Activated T-helper 2 cell treated with anti-CD3 and anti-CD28 coated beads, Interferon-gamma antibody, Interleukin-2, Interleukin-4, amounts not matched to agents 10 μg/mL and 5 μg/mL and 100 μg/mL, durations not matched to agents 14 hours and 24 hours and 36 hours (primary cell): ENCODE measurements at places on chromosomes 3 and 15.

DNA sequence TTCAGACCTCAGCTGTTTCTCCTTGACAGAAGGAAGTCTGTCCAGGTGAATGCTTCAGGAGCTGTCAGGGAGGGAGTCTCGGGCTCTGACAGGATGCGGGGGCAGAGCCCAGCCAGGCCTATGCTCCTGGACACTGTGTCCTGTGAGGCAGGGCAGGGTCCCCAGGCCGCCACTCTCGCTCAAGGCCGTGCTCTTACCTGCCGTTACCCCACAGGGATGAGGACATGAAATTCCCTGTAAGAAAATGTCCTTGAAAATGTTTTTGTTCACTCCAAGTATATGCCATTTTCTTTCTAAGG is 63.9 kb downstream of the BOC start:
- H3K27me3 ChIP-seq, result no peaks in the 10 kb centered on the region
- peaks cover 5% of the 10 kb centered on the region for H3K4me1 ChIP-seq
- H3K27ac ChIP-seq, result no peak overlapping the region
- no peak for DNase-seq
- H3K4me3 ChIP-seq, result no peak overlapping the region
- H3K36me3 ChIP-seq, result no peaks in the 10 kb centered on the region

DNA sequence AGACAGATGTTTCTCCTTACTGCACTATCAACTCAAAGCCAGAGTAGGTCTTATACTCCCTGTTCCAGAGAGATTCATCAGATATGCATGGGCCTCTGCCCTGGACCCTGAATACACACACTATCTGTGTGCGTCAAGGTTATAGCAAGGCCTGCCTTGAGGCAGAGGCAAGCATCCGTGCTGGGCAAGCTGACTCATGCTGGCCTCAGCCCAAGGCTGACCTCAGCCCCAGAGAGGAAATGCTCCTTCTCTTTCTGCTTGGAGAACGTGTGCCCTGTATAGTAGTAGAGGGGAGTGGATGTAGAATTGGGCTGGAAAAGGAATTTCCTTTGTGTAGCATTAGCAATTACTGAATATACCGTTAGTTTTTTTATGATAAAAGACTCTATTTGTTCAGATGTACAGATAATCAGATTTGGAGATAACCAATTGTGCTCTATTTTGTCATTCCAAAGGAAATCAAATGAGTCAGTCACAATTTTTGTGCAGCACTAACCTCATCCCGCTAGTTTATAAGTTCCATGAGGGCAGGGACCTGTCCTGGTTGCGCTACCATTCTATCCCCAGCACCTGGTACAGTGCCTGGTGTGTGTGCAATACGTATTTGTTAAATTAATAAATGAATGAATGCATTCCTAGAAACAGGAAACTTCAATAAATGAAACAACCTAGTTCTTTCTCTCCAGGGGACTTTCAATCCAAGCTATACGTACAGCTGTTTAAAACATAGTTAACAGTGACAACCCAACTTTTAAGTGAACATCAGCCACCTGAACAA is 13.3 kb upstream of the PAQR9 start:
- no peaks in the 10 kb centered on the region for H3K36me3 ChIP-seq
- no peak for DNase-seq
- peaks cover 38% of the 10 kb centered on the region for H3K27me3 ChIP-seq
- peaks cover 2% of the 10 kb centered on the region for H3K4me1 ChIP-seq

- peaks cover 80% of the 10 kb centered on the region for H3K4me1 ChIP-seq
- no peaks in the 10 kb centered on the region for H3K27me3 ChIP-seq
- peak overlapping the region; percentile 69 for H3K27ac ChIP-seq
- H3K4me3 ChIP-seq, result peak overlapping the region; percentile 22
Observed at GRCh38 chr15:50106457-50106856, 12.6 kb downstream of the ATP8B4 start.

- no peak for DNase-seq
- H3K27me3 ChIP-seq, result no peaks in the 10 kb centered on the region
- H3K27ac ChIP-seq, result no peak overlapping the region
- H3K36me3 ChIP-seq, result peaks cover 16% of the 10 kb centered on the region
Observed at GRCh38 chr3:28308196-28308595, 40.3 kb upstream of the ZCWPW2 start.

DNA sequence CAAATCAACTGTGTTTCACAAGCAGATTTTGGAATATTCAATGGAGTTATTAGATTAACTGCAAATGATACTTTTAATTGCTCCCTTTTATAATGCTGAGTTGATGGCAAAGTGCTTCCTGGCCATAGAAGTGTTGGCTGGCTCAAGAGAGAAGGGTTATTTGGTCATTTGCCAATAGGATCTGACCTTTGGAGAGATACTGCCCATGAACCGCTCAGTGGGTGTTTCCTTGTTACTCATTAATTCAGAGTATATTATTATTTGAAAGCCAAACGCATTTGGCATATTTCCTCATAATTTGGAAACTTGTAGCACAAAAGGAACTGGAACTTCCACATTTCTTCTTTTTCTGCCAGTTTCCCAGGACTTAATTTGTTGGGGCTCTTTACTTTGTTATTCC is 234.7 kb downstream of the CDIN1 start:
- no peaks in the 10 kb centered on the region for H3K36me3 ChIP-seq
- H3K27me3 ChIP-seq, result no peaks in the 10 kb centered on the region
- H3K27ac ChIP-seq, result no peak overlapping the region
- no peak overlapping the region for H3K4me3 ChIP-seq
- no peaks in the 10 kb centered on the region for H3K4me1 ChIP-seq

DNA sequence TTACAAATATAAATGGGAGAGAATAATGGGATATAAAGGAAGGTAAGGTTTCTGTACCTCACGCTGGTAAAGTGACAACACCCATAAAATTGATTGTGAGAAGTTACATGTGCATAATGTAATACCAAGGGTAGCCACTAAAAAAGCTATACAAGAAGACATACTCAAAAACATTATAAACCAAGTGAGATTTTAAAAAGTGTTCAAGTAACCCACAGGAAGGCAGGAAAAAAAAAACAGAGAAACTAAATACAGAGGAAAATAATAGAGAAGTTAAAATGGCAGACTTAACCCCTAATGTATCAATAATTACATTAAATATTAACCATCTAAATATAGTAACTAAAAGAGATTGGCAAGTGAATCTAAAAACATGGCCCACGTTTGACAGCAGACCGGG is 76.3 kb downstream of the PCSK6 start:
- no peaks in the 10 kb centered on the region for H3K4me1 ChIP-seq
- no peak overlapping the region for H3K27ac ChIP-seq
- H3K27me3 ChIP-seq, result peaks cover 21% of the 10 kb centered on the region
- no peak overlapping the region for H3K4me3 ChIP-seq
- DNase-seq, result no peak

- H3K36me3 ChIP-seq, result no peaks in the 10 kb centered on the region
- no peaks in the 10 kb centered on the region for H3K4me1 ChIP-seq
- no peak overlapping the region for H3K27ac ChIP-seq
- DNase-seq, result no peak
- H3K27me3 ChIP-seq, result no peaks in the 10 kb centered on the region
Observed at GRCh38 chr3:169913323-169913722, 2.0 kb downstream of the SAMD7 start.

- no peaks in the 10 kb centered on the region for H3K36me3 ChIP-seq
- H3K4me3 ChIP-seq, result no peak overlapping the region
- H3K27ac ChIP-seq, result no peak overlapping the region
- no peaks in the 10 kb centered on the region for H3K4me1 ChIP-seq
- no peak for DNase-seq
Observed at GRCh38 chr3:74546426-74546825, 68.0 kb downstream of the CNTN3 start.

- H3K4me3 ChIP-seq, result no peak overlapping the region
- DNase-seq, result no peak
- no peaks in the 10 kb centered on the region for H3K4me1 ChIP-seq
Observed at GRCh38 chr3:176219970-176220369, 977.3 kb downstream of the TBL1XR1 start.

DNA sequence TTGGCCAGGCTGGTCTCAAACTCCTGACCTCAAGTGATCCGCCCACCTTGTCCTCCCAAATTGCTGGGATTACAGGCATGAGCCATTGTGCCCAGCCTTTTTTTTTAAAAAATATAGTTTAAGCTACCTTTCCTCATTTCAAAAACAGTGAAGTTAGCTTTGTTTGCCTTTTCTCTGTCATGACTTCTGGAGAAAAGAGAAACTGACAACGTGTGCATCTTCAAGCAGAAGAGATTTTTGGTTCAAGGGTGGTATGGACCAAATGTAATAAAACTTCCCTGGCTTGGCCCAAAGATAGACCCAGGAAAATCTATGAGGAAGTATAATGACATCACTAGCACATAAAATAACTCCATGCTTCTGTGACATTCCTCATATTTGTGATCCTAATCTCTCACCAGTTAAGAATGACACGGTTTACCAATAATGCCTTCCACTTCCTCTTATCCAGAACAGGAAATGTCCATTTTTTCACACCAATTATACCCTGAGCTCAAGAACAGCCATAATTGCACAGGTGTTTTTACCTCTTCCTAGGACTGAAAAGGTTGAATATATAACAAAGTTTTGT is 781.2 kb upstream of the NR2F2 start:
- no peak overlapping the region for H3K27ac ChIP-seq
- H3K4me1 ChIP-seq, result no peaks in the 10 kb centered on the region
- no peak overlapping the region for H3K4me3 ChIP-seq
- H3K27me3 ChIP-seq, result peaks cover 12% of the 10 kb centered on the region
- no peaks in the 10 kb centered on the region for H3K36me3 ChIP-seq
- no peak for DNase-seq

DNA sequence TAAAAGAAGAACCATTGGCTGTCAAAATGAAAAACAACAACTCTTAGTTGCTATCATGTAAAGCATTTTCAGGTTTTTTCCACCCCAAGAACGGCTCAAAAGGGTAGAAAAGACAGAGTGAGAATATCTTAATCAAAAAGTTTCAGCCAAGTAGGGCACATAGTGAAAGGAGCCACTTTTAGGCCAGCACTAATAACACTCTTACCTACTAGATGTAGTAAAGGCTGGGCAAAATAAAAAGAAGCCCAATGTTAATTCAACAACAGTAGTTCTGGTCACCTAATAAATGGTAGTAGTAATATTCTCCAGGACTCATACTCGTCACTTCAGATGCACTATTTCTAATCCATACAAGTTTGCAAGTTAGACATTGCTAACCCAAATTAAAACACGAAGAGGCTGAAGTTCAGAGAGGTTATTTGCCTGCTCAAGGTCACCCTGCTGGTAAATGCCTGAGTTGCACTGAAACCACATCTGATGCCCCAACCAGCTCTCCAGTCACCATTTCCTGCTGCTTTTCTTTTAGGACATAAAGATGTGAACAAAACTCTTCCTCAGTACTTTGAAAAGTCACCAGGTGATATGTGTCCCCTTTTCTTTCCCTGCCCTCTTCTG is 7.5 kb downstream of the GOLIM4 start:
- H3K27ac ChIP-seq, result no peak overlapping the region
- DNase-seq, result no peak
- H3K36me3 ChIP-seq, result peaks cover under 1% of the 10 kb centered on the region
- peaks cover 42% of the 10 kb centered on the region for H3K4me1 ChIP-seq
- H3K4me3 ChIP-seq, result no peak overlapping the region

GRCh38 chr15:70132139-70132538 is 34.4 kb upstream of the TLE3 start:
- no peaks in the 10 kb centered on the region for H3K36me3 ChIP-seq
- H3K27me3 ChIP-seq, result peaks cover 27% of the 10 kb centered on the region

DNA sequence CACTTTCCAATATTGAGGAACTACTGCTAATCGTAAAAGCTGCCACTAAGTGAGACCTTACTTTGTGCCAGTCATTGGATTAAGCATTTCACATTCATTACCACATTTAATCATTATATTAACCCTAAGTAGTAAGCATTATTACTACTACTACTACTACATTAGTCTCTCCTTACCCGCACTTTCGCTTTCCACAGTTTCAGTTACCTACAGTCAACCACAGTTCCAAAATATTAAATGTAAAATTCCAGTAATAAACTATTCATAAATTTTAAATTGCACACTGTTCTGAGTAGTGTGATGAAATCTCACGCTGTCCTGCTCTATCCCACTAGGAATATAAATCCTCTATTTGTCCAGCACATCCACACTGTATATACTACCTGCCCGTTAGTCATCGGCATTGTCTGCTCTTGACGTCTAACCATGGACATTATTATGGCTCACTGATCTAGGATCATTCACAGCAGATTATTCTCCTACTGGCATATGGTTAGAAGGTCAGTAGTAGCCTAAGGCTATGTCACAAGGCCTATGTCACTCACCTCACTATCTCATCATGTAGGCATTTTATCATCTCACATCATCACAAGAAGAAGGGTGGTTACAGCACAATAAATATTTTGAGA is 121.1 kb downstream of the GSK3B start:
- no peak for DNase-seq
- no peak overlapping the region for H3K4me3 ChIP-seq
- no peak overlapping the region for H3K27ac ChIP-seq
- no peaks in the 10 kb centered on the region for H3K27me3 ChIP-seq
- H3K36me3 ChIP-seq, result peaks cover 17% of the 10 kb centered on the region

DNA sequence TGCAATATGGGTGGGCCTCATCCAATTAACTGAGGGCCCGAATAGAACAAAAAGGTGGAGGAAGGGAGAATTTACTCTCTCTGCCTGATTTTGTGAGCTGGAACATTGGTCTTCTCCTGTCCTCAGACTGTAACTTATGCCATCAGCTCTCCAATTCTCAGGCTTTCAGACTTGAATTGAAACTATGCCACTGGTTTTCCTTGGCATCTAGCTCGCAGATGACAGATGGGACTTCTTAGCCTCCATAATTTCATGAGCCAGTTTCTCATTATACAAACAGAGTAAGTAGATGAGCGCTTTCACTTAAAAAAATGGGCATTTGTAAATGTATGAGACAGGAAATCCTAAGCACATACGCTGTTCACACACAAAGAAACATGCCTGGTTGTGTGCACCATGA is 8.7 kb upstream of the PTX3 start:
- no peak overlapping the region for H3K27ac ChIP-seq
- H3K4me1 ChIP-seq, result no peaks in the 10 kb centered on the region
- H3K4me3 ChIP-seq, result no peak overlapping the region
- H3K27me3 ChIP-seq, result peaks cover 4% of the 10 kb centered on the region
- H3K36me3 ChIP-seq, result no peaks in the 10 kb centered on the region
- no peak for DNase-seq

- peaks cover 3% of the 10 kb centered on the region for H3K27me3 ChIP-seq
- peak overlapping the region; percentile 76 for H3K27ac ChIP-seq
- H3K36me3 ChIP-seq, result no peaks in the 10 kb centered on the region
- H3K4me3 ChIP-seq, result no peak overlapping the region
- H3K4me1 ChIP-seq, result peaks cover 11% of the 10 kb centered on the region
- no peak for DNase-seq
Observed at GRCh38 chr3:64505419-64505818, 182.4 kb downstream of the ADAMTS9 start.

DNA sequence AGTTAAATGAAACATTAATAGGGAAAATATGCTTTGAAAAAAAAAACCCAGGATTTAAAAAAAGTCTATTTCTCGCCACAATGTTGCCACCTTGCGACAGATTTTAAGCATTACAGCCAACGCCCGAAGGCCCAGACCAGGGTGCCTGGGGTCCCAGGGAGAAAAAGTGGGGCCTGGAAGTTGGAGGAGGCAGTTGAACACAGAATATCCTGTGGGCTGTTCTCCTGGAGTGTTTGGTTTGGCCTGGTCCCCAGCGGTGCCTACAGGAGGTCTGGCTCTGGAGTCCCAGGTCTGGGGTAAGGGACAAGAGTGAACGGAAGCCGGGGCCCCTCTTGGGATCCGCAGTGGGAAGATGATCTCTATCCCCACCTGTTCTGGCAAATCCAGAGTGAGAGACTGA is 3.4 kb downstream of the RNU6-1 start:
- no peaks in the 10 kb centered on the region for H3K36me3 ChIP-seq
- no peak overlapping the region for H3K27ac ChIP-seq
- H3K4me3 ChIP-seq, result no peak overlapping the region
- H3K27me3 ChIP-seq, result peaks cover 62% of the 10 kb centered on the region
- DNase-seq, result no peak
- peaks cover 33% of the 10 kb centered on the region for H3K4me1 ChIP-seq
